Breast epithelium (tissue), 4 donors: ENCODE measurements at places on chromosomes 4 and X.

DNA sequence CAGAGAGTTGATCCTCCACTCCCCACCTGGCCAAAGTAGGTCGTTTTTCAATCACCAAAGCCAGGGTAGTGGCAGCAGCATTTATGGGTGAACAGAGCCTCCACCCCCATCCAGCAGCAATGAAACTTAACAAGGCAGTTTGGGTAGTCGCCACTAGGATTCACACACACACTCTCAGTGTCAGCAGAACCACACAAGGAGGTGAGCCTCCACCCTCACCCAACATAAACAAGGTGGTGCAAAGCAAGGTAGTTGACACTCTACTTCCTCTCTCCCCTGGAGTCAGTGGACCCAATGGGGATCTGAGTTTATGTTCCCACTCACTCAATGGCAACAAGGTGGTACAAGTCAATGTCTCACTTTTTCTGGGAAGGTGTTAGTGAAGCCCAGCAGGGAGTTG lies 50.4 kb upstream of the CCDC149 start:
- no peak for DNase-seq

DNA sequence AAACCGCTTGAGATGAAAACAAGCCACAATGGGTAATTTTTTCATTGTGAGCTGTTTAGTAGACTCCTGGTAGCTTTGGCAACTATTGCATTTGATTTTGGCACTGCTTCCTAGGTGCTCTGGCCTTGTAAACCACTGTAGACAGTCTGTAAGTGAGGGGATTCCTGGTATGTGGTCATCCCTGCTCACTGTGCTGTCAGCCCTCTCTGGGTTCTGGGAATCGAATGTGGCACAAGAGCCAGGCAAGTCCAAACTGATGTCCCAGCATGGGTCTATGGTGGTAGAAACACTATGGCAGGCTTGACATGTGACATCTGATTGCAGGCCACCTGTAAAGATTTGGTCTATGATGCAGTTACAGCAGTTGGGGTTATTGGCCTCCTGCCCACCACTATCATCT lies 2.5 kb downstream of the USP51 start:
- DNase-seq: no peak

DNA sequence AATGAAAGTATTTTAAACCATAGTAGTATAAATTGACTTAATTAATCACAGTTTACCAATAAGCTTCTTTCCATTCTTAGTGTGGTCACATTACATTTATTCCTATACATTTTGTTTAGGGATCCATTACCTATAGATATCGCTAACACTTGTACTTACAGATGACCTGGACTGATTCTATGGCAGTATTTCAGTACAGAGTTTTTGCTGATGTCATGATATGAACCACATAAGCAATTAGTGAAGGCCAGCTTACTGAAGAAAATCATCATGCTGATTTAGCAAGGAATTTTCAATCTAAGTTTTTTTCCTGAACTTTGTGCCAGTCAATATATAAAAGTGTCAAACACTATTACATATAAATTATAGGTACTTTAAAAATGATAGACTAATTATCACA lies 113.4 kb upstream of the HPGD start:
- DNase-seq: no peak

DNA sequence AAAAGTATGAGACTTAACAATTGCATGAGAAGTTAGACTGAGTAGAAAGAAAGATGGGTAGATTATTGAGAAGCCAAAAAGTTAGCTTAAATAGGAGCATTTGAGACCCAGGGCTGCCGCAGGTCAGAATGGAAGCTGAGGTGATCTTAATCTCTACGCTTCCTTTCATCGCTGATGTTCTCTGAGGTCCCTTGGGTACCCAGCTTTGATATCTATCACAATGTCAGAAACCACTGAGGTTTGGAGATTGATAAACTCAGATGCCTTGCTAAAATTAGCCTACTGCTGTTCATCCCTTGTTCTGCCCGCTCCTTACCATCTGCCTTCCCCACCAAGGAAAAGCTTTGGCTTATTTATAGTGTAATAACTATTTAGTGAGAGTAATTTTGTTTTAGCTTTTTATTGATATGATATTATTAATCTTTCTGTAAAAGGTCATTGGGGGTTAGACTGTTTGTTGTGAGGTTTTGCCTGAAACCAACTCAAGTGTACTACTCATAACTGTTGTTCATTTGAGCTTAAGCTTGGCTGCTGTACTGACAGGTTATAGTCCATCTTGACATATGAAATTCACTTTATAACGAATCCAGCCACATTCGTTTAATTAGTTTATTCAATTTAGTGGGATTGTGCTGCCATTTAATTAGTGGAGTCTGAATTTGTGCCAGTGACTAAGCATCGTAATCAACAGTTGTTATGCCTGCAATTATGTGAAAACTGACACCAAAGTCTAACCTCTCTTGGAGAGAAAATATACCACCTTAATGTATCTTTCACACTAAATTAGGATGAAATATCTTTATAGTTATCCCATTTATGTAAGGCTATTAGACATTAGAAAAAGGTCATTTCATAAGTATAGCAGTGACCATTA lies 15.1 kb downstream of the MCUB start:
- no peak for DNase-seq

DNA sequence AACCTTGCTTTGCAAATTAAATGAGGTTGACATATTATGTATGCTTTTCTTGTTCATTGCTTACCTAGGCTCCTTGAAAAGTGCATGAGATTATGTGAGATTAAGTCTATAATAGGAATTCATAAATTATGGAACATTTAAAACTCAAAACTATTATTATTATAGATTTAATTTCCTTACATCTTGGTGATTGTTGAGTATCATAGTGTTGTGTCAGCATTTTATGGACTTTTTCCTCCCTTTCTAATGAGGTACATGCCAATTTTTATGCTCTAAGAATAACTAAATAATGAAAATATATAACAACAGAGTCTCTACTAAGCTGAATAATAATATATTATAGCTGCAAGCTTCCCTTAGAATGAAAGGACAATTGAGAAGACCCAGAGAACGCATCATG lies 848.8 kb upstream of the AADAT start:
- DNase-seq: no peak

- no peak for DNase-seq
Observed at GRCh38 chr4:185721190-185722028, 90.6 kb downstream of the SORBS2 start.

- no peak for DNase-seq
Observed at GRCh38 chr4:120769227-120769626, 153.3 kb downstream of the PRDM5 start.

DNA sequence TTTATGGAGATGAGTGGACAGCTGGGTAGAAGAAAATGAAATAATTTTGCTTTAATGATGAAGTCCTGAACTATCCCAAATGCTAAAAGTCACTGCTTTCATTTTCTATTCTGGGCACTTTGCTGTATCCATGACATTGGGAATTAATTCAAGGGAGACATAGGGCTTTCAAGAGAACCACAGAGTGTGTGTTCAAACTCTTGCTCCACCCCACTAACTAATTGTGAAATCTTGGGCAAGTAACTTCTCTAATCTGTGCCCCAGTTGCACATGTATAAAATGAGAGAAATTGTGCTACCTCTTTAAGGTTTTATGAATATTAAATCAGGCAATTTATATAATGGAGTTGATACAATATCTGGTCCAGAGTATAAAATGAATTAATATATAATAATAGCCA lies 1422.0 kb downstream of the ADGRL3 start:
- DNase-seq: no peak

DNA sequence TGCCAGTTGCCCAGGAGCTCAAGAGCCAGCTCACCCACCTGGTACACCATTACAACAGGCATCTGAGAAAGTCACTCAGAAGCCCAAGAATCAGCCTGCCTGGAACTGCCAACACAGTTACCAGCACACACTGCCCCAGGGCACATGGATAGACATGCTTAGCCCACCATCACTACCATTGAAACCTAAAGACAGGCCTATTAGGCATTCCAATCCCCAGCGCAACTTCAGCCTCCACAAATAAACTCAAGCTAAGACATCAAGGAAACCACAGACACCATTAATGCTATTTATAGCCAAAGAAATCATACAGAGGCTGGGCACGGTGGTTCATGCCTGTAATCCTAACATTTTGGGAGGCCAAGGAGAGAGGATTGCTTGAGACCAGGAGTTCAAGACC lies 42.3 kb downstream of the ATRX start:
- DNase-seq: no peak

DNA sequence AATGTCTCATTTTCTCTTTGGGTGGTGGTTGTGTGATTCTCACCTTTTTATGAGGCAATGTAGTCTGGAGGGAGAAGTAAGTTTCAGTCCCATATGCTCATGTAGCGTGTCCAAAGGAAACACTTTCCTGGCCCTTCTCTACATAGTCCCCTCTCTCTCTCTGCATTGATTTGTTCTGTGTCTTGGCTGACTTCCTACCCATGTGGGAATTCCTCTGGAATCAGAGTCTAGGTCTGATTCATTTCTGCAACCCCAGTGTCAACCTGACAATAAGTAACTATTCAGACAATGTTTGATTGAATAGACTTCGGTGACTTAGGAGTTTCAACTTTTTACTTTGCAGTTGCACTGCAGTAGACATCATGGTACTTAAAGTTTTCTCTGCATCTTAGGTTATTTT lies 2.7 kb upstream of the ALAS2 start:
- DNase-seq: no peak

DNA sequence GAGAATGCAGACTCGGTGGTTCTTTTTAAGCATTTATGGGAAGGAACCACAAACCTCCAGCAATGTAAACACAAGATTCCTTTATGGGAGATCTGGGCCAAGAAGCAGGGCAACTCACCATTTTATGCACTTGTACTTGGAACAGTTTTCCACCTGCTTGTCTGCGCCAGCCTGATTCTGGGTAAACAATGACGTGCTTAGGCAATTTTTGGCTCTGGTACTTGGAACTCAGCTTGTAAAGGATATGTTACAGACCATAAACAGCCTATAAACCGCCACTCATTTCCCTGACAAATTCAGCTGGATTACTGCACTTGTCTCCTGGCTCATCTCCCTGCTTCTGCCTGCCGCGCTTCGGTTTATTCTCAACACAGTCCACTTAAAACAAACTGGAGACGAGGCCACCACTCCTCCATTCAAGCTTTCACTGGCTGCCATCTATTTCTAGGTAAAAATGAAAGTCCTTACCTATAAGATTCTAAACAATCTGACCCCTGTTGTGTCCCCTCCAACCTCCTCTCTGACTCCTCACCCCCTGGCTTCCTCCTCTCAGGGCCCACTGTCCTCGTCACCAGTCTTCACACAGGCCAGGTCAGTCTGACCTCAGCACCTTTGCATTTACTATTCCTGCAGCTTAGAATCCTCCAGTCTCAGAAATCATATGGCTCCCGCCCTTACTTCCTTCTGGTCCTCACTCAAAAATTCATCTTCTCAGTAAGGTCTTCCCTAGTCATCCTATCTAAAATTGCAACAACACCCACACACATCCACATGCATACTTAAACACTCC lies 205.9 kb upstream of the GALNT7 start:
- DNase-seq: no peak

DNA sequence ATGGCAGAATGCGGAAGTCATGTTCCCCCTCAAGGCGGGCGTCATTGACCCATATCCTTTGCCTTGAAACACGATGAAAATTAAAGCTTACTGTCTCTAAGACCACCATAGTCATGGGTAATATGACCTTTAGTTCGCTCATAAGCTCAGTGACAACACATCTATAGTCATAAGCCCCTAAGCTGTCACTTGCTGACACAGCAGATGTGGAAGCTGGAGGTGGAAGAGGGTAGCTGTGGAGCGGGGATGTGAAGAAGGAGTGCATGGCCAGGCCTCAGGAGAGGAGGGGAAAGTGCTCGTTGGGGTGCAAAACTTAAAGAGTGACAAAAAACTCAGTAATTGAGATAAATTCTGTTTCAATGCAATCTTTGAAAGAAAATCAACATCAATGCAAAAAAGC lies 134.0 kb upstream of the PDLIM3 start:
- no peak for DNase-seq

- DNase-seq: no peak
Observed at GRCh38 chrX:151985531-151985930, 11.1 kb upstream of the GABRE start.

- DNase-seq: no peak
Observed at GRCh38 chrX:19443869-19444526, 71.3 kb downstream of the MAP3K15 start.

- DNase-seq: no peak
Observed at GRCh38 chr4:48360285-48361011, 19.1 kb downstream of the SLAIN2 start.

DNA sequence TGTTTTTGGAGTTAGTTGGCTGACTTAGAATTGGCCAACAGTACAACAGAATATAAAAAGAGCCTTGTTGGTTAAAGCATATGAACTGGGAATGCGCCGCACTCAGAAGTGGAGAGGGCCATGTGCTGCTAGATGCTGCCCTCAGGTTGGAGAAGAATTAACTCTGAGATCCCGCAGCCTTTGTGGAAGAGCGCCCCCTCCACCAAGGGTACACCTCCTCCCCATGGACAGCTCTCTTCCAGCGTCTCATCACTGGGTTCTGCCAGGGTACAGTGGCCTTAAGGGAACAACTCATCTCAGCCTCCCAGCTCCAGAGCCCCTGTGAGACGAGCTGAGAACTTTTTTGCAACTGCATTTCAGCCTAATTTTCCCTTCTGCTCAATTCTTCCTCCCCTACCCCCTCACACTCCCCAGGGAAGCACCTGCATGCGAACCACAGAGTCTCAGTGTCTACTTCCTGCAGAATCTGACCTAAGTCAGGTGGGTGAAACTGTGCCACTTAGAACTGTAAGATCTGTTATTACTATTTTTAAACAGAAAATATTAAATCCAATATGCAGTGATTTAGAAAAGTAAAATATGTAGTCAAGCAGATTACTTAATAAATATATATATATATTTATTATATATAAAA lies 380.6 kb downstream of the RAB28 start:
- no peak for DNase-seq

GRCh38 chrX:7134981-7135380 lies 12.5 kb upstream of the STS start:
- DNase-seq: no peak

DNA sequence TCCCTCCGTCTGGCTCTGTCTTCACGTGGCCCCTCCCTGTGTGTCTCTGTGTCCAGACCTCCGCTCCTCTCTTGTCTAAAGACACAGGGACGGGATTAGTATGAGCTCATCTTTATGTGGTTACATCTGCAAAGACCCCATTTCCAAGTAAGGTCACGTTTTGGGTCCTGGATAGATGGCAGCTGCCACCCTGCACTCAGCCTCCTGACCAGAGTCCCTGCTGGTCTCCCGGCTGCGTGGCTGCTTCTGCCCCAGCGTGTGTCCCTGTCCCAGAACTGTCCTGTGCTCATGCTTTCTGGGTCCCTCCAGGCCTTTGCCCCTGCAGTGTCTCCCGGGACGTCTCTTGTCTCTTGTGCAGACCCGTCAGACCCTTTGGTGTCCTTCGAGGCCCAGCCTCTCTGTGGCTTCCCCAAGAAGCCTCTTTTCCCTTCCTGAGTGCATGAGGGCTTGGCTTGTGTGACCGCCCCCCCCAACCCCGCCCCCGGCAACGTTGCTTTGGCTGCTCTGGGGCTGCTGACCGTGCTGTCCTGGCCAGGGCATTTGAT lies 107.3 kb downstream of the PSAPL1 start:
- DNase-seq: no peak

- no peak for DNase-seq
Observed at GRCh38 chr4:17962171-17962570, 59.4 kb downstream of the LCORL start.

GRCh38 chr4:184448821-184449220 lies 25.5 kb downstream of the IRF2 start:
- DNase-seq: peak; percentile 35
